Dermis microvascular lymphatic vessel endothelial cell (primary cell): ENCODE measurements at places on chromosomes 2 and 18. TPM values are rescaled to one million over a fixed set of nuclear protein-coding genes. Genes with fewer than 3 reads are reported as not detected.

The BMP10 gene
- not detected in 2 replicates for total RNA-seq

The HNMT gene
- total RNA-seq, result 3.0 and 3.9 TPM in 2 replicates

The STON1 gene
- 1.8 and 2.1 TPM in 2 replicates for total RNA-seq

The PSMA8 gene
- not detected in 2 replicates for total RNA-seq

The ZNF516 gene
- 8.2 and 14.5 TPM in 2 replicates for total RNA-seq

The PDE11A gene
- under 0.01 TPM in 2 replicates for total RNA-seq

The KIAA2012 gene
- not detected in 2 replicates for total RNA-seq

The ADAM23 gene
- 0.77 and 1.0 TPM in 2 replicates for total RNA-seq

The STEAP3 gene
- total RNA-seq, result 7.7 and 7.8 TPM in 2 replicates
